ENCODE measurements at places on chromosomes 1 and 21. TPM values are rescaled to one million over a fixed set of nuclear protein-coding genes. Genes with fewer than 3 reads are reported as not detected.

Gene RABIF
- polyA plus RNA-seq = 11.1 TPM

GRCh38 chr1:198848206-198848605, 209.4 kb downstream of the PTPRC start:
- no peak for DNase-seq

DNA sequence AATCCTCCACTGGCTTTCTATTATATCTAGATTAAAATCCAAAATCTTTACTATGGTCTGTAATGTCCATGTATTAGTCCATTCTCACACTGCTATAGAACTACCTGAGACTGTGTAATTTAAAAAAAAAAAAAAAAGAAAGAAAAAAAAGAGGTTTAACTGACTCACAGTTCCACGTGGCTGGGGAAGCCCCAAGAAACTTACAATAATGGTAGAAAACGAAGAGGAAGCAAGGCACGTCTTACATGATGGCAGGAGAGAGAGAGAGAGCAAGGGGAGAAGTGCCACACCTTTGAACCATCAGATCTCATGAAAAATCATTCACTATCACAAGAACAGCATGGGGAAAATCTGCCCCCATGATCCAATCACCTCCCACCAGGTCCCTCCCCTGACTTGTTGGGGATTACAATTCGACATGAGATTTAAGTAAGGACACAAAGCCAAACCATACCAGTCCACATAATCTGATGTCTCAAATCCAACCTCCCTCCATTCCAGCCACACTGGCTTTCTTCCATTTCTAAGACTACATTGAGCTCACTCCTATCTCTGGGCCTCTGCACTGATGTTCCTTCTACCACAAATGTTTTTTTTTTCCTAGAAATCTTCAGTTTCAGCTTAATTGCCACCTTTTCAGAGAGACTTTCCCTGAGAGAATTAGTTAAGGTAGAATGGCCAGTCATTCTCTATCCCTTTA, 92.4 kb downstream of the EIF4G3 start:
- no peak for DNase-seq

DNA sequence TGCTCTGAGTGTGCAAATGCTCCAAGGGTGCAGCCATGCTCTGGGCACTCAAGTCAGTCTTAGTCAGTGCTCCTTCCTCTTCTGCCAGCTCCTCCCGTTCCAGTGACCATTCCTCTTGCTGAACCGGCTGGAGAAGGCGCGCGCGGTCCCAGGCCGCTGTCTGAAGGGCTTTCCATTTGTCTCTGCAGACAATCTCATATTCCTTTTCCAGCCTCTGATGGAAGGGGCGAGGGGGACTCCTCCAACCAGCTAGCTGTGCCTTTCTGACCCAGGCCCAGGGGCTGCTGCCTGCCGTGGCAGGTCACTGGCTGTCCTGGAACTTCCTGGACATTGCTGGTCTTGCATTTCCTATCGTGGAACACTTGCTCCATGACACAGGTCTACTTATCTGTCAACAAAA, 67.5 kb downstream of the RIPK4 start:
- no peak for DNase-seq

GRCh38 chr1:113808450-113809195, 3.7 kb downstream of the RSBN1 start:
- no peak for DNase-seq

GRCh38 chr1:161420763-161421455, 53.2 kb upstream of the CFAP126 start:
- no peak for DNase-seq
